NCI-H1105 (cell line): ENCODE measurements at places on chromosomes 3 and 15.

DNA sequence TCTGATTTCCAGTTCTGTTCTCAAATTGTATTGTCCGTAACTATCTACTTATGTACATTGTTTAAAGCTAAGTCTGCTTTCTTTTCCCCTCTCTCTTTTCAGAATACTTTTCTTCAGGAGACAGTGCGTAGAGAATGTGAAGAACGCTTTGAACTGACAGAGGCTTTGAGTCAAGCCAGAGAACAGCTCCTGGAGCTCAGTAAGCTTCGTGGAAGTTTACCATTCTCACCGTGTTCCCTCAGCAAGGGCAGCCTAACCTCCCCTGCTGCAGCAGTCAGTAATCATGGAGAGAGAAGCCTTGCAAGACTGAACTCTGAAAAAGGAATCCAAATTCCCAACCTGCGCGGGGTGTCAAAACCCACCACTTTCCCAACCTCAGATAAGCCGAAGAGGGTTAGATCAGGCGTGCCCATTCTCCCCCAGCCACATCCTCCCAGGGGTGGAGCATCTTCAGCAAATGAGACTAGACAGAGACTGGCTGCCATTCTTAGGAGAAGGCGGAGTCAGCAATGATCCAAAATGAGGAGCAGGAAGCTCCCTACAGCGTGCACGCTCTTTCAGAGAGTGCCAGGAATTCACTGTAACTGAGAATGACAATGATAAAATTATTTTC lies 114.6 kb downstream of the CCNL1 start:
- no peak for DNase-seq

GRCh38 chr3:54164192-54164975 lies 42.0 kb downstream of the CACNA2D3 start:
- no peak for DNase-seq

- DNase-seq, result no peak
Measured at GRCh38 chr15:39296955-39297354, 283.9 kb upstream of the THBS1 start.

DNA sequence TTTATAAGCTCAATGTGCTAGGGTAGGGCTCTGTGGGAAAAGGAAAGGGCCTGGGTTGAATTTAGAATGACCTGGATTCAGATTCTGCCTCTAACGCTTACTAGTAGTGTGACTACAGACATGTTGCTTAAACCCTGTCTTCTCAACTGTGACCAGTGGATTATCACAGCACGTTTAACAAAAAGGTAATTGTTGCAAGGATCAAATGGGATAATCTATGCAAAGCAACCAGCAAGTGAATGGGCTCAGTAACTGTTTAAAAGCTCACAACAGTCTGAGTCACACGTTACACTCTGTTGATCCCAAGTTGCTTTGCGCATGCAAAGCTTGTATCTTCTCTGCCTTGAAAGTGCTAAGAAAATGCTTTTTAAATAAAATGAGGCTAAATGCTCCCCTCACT lies 236.5 kb downstream of the IL20RB start:
- no peak for DNase-seq

DNA sequence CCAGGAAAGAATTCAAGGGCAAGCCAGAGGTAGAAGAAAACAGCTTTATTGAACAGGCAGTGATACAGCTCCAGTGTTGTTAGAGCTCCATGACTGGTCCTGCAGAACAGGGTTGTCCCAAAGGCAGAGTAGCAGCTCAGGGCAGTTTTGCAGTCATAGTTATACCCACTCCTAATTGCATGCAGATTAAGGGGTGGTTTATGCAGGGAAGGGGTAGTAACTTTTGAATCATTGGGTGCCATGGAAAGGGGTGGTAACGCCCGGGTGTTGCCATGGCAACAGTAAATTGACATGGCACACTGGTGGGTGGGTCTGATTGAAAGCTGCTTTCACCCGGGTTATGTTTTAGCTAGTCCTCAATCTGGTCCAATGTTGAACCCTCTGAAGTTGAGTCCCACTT lies 9.7 kb upstream of the RAB6B start:
- no peak for DNase-seq

DNA sequence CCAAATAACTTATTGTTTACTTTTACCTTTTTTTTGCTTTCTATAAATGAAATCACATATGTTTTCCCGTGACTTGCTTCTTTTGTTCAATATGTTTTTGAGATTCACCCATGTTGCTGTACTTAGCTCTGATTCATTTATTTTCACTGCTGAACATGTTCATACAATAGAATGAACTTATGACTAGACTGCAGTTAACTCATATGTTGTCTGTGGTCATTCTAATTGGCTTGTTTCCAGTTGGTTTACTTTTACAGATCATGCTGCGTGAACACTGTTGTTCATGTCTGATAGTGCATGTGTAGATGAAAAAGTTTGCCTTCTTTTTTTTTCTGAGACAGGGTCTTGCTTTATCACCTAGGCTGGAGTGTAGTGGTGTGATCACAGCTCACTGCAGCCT lies 31.6 kb upstream of the SV2B start:
- no peak for DNase-seq

DNA sequence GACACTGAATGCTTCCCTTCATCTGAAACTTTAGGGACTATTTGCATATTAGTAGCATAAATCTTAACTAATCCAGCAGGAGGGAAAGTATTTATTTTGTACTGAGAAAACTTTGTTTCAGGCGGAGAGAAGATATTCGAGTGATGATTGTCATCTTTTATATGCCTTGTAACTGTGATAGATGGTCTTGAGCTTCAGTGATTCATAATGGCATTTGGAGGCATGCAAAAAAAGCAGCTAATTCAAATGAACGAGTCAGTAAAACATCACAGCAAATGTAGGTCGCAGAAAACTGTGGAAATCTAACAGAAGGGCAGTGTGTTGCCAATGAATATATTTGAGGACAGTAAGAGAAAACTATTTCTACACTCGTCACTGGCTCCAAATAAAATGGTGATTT lies 643.7 kb upstream of the NAALADL2 start:
- no peak for DNase-seq

GRCh38 chr3:15171096-15171495 lies 35.0 kb upstream of the CAPN7 start:
- DNase-seq, result no peak

DNA sequence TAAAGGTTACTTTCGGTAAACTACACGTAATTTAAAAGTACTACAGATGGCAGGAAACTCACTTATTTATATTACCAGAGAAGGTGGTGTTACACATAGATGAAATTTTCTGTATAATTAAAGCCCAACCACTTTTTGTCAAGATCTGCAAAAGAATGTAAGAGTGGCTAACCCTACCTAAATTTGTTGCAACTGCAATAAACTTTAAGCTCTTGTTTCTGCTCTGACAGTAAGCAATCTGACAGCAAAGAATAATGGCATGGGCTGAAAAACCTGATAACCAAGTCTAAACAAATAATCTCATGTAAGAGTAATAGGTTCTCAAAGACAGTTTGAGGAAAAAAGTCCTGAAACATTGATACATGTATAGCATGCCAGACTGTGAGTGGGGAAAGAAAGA lies 897.3 kb downstream of the TUSC7 start:
- DNase-seq, result no peak

- DNase-seq, result no peak
Measured at GRCh38 chr15:67603063-67603462, 60.6 kb downstream of the MAP2K5 start.

GRCh38 chr3:64079369-64080150 lies 56.3 kb upstream of the PSMD6 start:
- no peak for DNase-seq

DNA sequence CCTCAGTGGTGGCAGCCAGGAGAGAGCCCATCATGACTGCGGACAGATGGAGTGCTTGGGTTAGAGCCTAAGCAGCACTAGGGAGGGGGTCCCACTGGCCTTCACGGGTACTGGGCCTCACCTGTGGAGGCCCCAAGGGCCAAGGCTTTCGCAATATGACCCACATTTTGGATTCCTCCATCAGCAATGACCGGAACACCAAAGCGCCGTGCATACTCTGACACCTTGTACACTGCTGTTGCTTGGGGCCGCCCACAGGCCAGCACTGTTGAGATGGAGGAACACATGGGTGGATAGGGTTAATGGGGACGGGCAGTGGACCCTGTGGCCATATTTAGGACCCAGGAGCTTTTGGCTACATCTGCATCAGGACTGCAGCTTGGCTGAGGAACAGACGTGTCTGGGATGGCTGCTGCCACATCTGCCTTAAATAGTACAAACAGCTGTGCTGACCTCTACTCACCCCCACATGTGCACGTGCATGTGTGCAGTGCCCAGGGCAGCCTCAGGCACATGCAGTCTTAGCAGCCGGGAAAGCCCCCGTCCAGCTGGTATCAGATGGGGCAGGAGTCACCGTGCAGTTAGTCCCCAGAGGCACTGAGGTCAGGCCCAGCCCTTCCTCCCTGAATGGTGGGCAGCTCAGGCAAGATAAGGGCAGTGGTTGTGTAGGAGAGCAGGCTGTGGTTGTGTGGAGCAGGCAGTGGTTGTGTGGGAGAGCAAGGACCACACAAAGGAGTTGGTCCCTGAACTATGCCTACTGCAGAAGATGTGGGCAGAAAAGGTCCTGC lies 3.3 kb downstream of the NDUFAF3 start:
- DNase-seq, result no peak

DNA sequence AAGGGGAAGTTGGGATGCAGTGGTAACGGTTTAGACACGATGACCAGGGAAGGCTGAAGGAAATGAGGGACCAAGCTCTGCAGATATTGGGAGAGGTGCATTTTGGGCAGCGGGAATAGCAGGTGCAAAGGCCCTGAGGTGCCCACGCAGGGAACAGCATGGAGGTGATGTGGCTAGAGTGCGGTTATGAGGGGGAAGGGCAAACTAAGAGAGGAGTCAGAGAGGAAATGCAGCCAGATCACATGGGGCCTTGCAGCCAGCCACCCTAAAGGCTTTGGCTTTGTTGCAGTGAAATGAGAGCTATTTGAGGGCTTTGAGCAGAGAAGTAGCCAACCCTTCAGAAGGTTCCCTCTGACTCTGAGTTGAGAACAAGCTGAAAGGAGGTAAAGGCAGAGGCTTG lies 2.6 kb downstream of the SPATA12 start:
- no peak for DNase-seq

- DNase-seq, result no peak
Measured at GRCh38 chr15:45588219-45588875, 1.2 kb downstream of the BLOC1S6 start.

- no peak for DNase-seq
Measured at GRCh38 chr3:135432402-135432801, 533.1 kb upstream of the PPP2R3A start.

DNA sequence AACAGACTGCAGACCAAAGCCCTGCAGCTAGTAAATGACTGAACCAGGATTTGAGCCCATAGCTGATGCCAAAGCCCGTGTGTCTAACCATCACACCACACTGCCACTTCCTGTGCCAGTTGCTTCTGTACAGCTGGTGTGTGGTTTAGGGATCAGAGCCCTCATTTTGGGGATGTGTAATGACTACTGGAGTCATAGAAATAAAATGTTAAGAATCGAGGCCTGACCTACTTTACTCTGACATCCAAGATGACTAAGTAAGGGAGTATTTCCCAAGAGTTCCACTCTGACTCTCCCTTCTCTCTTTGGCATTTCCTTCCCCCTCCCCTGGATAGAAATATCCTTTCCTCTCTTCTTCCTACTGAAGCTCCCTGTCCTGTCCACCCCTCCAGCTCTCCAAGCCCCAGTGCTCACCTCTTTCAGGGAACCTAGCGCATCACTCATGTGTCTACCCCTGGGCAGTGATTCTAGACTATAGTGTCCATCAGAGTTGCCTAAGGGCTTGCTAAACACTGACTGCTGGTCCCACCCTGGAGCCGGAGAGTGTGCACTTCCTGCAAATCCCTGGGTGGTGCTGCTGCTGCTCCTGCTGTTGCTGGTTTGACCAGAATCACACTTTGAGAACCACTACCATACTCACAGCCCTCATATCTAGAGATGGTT lies 53.8 kb downstream of the MGLL start:
- DNase-seq, result no peak

DNA sequence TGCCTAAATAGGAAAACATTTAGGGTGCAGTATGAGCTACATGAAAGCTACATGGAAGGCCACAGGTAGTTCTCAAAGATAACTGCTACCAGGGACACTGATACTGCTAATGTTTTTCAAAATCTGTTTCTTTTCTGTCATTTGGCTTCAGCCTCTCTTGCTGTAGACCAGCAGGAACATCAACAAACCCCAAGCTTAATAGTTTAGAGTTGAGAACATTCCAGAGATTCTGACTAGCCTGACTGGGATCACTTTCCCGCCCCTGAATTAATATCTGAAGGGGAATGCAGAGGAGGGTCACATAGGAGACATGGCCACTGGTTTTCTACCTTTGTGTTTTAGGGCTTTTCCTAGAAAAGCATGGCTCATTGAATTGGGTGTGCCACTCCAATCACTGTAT lies 16.9 kb upstream of the C3orf38 start:
- DNase-seq, result no peak

DNA sequence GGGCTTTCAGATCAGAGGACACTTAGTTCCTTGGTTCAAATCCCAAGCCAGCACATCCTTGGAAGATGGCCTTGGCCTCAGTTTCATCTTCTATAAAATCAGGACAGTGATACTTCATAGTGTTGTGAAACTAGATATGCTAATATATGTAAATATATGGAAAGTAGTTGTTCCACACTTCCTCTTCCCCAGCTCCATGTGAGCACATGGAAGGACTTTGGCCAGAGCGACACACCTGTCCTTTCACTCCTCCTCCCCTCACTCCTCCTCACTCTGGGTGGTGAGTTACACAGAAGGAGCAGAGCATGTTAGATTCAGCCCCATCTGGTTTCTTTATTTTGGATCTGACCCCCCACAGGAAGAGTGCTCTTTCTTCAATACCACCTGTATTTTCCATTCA lies 65.2 kb downstream of the MTHFS start:
- DNase-seq, result no peak

DNA sequence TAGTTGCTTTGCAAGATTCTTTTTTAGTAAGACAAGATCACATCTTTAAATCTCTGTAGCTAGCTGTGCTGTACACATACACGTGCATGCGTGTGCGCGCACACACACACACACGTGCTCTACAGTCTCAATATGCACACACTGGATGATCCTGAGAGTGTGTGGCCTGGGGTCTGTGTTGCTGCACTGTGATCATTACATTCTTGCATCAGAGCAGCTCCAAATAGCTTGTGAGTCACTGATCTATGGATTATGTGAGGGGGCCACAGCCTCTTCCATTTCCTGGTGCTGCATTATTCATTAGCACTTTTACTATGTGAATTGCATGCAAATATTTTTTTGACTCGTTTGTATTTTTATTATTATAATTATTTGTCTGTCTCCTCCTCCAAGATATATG lies 34.6 kb downstream of the MCTP2 start:
- no peak for DNase-seq

- no peak for DNase-seq
Measured at GRCh38 chr3:39315420-39315819, 14.1 kb upstream of the CCR8 start.

GRCh38 chr15:80701676-80702311 lies 6.7 kb downstream of the ABHD17C start:
- no peak for DNase-seq
